ENCODE measurements at places on chromosomes 6 and 20. TPM values are rescaled to one million over a fixed set of nuclear protein-coding genes. Genes with fewer than 3 reads are reported as not detected.

OXT gene
- total RNA-seq, result 1.1 TPM

DNA sequence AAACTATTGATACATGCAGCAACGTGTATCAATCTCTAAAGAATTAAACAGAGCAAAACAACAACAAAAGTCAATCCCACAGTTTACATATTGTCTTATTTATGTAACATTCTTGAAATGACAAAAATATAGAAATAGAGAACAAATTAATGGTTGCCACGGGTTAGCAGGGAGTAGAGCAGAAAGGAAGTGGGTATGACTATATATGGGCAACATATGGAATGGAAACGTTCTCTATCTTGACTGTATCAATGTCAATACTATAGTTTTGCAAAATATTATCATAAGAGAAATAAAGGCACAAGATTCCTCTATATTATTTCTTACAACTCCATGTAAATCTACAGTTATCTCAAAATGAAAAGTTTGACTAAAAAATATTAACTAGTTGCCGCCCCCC, 12.8 kb downstream of the AK9 start:
- DNase-seq, result no peak

ELOVL2 gene
- not detected for total RNA-seq

TNFRSF21 gene
- total RNA-seq, result 0.92 TPM

DNA sequence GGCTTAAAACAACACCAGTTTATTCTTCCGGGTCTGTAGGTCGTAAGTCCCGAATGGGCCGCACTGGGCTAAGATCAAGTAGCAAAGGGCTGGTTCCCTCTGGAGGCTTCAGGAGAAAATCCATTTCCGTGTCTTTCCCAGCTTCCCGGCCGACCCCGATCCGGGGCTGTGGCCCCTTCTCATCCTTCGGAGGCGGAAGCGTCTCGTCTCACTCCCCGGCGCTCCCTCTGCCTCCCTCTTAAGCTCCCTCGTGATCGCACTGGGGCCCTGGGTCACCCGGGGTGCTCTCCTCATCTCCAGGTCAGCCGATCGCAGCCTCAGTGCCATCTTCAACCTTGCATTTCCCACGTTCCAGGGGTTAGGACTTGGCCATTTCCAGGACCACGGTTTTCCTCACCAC, 199.4 kb downstream of the WDR27 start:
- DNase-seq, result no peak

GRCh38 chr20:48621376-48622078, 206.3 kb downstream of the PREX1 start:
- DNase-seq, result no peak

GRCh38 chr20:17961587-17961940, 7.0 kb downstream of the SNX5 start:
- DNase-seq, result no peak

GRCh38 chr20:17967521-17968365, 851 bp downstream of the SNX5 start:
- peak; percentile 33 for DNase-seq

DNA sequence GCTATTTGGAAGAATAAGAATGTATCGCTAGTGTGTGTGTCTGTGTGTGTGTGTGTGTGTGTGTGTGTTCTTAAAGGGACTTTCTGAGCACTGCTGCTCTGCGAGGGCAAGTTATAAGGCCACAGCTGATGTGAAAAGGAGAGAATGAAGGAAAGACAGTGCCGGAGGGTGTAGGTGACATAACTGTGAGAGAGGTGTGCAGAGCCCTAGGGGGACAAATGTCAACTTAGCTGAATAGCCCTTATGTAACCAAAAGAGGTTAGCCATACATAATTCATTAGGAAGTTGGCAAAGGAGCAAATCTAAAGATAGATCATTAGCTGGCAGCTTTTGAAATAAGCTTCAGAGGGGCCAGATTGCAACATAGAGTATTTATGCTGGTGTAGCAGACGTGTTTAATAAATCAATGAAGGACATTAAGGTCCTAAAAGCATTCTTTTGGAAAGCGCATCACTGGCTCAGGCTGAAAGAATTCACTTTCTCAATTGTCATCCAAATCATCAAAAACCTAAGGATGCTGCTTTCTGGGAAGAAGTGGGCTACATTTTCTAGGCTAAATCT, 81.0 kb downstream of the NDUFAF5 start:
- no peak for DNase-seq

Data from CD4-positive, alpha-beta T cell (primary cell).